Muscle of leg (tissue), 16 donors: ENCODE measurements at places on chromosomes 12 and 14. TPM values are rescaled to one million over a fixed set of nuclear protein-coding genes. Genes with fewer than 3 reads are reported as not detected.

ADCY6 gene
- total RNA-seq, result 25.6 TPM

SLC25A21 gene
- total RNA-seq, result 1.1 TPM

TMEM52B gene
- not detected for total RNA-seq

RTL1 gene
- total RNA-seq, result 12.8 TPM

NUP107 gene
- total RNA-seq, result 50.2 TPM

ATXN7L3B gene
- total RNA-seq, result 32.6 TPM

KRT83 gene
- not detected for total RNA-seq

DHH gene
- total RNA-seq, result 1.1 TPM

PA2G4 gene
- total RNA-seq, result 97.2 TPM

DNA sequence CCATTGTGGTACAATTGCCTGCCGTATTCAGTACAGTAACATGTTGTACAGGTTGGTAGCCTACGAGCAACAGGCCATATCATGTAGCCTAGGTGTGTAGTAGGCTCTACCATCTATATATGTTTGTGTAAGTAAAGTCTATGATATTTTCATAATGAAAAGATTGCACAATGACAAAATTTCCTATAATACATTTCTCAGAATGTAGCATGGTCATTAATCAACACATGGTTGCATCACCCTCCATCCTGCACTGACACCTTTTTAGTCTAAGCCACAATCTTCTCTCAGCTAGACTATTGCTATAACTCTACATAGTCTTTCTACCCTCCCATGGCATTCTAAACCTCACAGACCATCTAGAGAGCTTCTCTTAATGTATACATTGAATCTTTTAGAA is 158.5 kb upstream of the HMGA2 start:
- no peak for DNase-seq
- H3K27me3 ChIP-seq, result no peaks in the 10 kb centered on the region
- H3K27ac ChIP-seq, result no peak overlapping the region
- no peaks in the 10 kb centered on the region for H3K4me1 ChIP-seq

- H3K4me1 ChIP-seq, result peaks cover 6% of the 10 kb centered on the region
- DNase-seq, result no peak
Measured at GRCh38 chr12:53603804-53604203, 22.4 kb downstream of the ATF7 start.

GRCh38 chr12:117533687-117534086 is 172.3 kb upstream of the NOS1 start:
- no peak overlapping the region for H3K27ac ChIP-seq
- H3K4me1 ChIP-seq, result peaks cover 9% of the 10 kb centered on the region
- H3K36me3 ChIP-seq, result no peaks in the 10 kb centered on the region
- H3K4me3 ChIP-seq, result no peak overlapping the region
- peaks cover 6% of the 10 kb centered on the region for H3K27me3 ChIP-seq
- peak; percentile 12 for DNase-seq

DNA sequence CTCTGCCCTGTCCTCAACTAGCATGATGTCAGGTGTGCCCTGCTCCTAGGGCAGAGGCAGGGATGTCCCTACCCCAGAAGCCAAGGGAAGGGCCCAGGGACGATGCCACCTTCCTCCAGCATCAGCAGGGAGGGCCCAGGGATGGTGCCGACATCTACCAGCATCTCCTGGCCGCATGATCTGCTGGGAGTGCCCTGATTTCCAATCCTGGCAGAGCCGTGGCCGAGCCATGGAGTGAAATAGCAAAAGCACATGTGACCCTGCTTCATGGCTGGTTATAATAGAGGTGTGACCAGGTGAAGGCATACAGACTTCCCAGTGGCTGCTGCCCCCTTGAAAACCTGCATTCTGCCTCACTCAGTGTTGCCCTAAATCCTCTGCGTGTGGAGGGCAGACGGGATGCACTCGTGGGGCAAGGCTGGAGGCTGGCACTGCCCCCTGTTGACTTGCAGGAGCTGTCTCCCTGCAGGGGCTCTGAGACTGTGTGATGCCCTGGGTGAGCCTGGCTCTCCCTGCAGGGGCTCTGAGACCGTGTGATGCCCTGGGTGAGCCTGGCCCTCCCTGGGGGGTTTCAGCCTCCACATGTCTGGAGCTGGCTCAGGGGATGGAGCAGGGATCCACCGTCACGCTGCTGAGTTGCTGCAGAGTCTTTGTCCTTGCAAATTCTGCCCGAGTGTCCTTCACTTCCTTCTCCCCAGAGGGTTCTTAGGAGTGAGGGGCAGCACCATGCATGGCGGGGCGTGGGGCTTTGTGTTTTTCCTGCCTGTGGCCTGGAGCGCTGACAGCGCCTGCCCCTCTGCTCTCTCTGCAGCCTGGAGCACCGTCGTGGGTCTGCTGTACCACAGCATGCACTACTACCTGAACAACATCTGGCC is 51.7 kb downstream of the ADGRD1 start:
- H3K4me1 ChIP-seq, result peaks cover 18% of the 10 kb centered on the region
- DNase-seq, result no peak
- no peaks in the 10 kb centered on the region for H3K36me3 ChIP-seq
- no peak overlapping the region for H3K4me3 ChIP-seq

- H3K4me1 ChIP-seq, result no peaks in the 10 kb centered on the region
- H3K36me3 ChIP-seq, result no peaks in the 10 kb centered on the region
- no peak overlapping the region for H3K4me3 ChIP-seq
- DNase-seq, result no peak
Measured at GRCh38 chr12:6813363-6813762, 8.3 kb upstream of the GPR162 start.

DNA sequence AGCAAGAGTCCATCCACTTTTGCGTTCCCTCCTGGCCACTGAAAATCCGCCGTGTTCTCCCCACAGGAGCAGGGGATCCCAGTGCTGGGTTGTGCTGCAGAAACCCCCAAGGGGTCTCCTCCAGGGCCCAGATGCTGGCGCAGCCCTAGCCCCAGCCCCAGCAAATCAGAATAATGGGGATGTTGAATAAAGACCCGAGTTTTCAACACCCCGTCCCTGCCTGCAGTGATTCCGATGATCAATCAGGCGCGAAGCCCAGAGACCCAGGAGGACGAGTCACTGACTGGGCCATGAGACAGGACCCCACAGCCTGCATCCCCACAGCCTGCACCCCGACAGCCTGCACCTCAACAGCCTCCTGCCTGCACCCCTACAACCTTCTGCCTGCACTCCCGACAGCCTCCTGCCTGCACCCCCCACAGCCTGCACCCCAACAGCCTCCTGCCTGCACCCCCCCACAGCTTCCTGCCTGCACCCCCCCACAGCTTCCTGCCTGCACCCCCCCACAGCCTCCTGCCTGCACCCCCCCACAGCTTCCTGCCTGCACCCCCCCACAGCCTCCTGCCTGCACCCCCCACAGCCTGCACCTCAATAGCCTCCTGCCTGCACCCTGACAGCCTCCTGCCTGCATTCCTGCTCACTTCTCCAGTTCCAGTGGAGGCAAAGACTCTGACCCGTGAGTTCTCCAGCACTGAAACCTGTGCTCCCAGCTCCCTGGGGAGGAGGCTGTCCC is 37.2 kb downstream of the TNFAIP2 start:
- no peak for DNase-seq
- peaks cover 19% of the 10 kb centered on the region for H3K4me1 ChIP-seq
- peaks cover 9% of the 10 kb centered on the region for H3K27me3 ChIP-seq
- no peak overlapping the region for H3K4me3 ChIP-seq

GRCh38 chr14:101181446-101182313 is 278.2 kb upstream of the RTL1 start:
- peaks cover 6% of the 10 kb centered on the region for H3K27me3 ChIP-seq
- no peaks in the 10 kb centered on the region for H3K36me3 ChIP-seq
- no peak overlapping the region for H3K27ac ChIP-seq
- peaks cover 40% of the 10 kb centered on the region for H3K4me1 ChIP-seq
- no peak for DNase-seq

- no peak for DNase-seq
- no peak overlapping the region for H3K27ac ChIP-seq
- no peaks in the 10 kb centered on the region for H3K36me3 ChIP-seq
- H3K4me3 ChIP-seq, result no peak overlapping the region
- no peaks in the 10 kb centered on the region for H3K27me3 ChIP-seq
- H3K4me1 ChIP-seq, result no peaks in the 10 kb centered on the region
Measured at GRCh38 chr12:14148489-14149270, 167.3 kb upstream of the GRIN2B start.

DNA sequence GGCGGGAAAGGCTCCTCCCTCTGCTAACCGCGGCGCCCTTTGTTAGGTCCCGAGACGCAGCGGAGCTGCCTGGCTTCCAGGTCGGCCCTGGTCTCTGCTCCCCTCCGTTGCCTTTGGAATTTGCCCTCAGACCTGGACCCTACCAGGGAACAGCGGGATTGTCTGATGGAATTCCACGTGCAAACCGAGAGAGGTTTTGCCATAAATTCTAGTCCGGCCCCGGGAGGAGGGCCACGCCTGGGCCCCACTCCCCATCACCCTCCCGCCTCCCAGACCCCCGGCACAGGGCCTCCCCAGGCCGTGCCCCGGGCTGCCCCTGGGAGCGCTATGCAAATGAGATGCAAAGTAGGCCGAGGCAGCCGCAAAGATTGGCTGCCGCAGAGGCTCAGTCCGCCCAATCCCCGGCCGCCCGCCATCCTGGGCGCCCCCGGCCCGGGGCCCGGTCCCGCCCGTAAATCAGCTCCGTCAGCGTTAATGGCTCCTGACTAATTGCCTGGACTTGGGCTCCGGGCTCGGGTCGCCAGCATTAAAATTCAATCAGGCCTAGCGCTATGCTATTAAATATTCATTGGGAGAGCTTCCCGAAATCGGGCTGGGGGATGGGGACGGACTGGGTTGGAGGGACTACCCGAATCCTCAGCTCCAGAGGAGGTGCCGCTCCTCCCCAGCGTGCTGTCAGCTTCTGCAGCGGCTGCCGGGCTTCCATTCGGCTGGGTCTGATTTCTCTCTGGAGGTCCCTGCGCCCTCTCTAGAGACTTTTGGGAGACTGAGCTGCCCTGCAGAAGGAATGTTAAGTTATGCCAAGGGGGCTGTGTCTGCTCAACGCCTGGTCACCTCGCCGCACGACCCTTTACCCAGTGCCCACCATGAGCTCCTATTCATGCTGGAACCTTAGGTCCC is 15.7 kb upstream of the FIGNL2 start:
- peak overlapping the region; percentile 36 for H3K4me3 ChIP-seq
- H3K27ac ChIP-seq, result peak overlapping the region; percentile 3
- H3K36me3 ChIP-seq, result no peaks in the 10 kb centered on the region
- H3K27me3 ChIP-seq, result peaks cover 32% of the 10 kb centered on the region
- DNase-seq, result peak; percentile 71
- peaks cover 37% of the 10 kb centered on the region for H3K4me1 ChIP-seq

- no peaks in the 10 kb centered on the region for H3K36me3 ChIP-seq
- H3K4me1 ChIP-seq, result peaks cover 13% of the 10 kb centered on the region
- no peak overlapping the region for H3K27ac ChIP-seq
- no peak overlapping the region for H3K4me3 ChIP-seq
Measured at GRCh38 chr14:95529216-95529615, 5.6 kb upstream of the GLRX5 start.

- no peak for DNase-seq
- H3K27ac ChIP-seq, result no peak overlapping the region
- no peaks in the 10 kb centered on the region for H3K36me3 ChIP-seq
Measured at GRCh38 chr12:118472940-118473339, 96.6 kb downstream of the SUDS3 start.

GRCh38 chr14:37526994-37527393 is 68.1 kb downstream of the FOXA1 start:
- H3K4me1 ChIP-seq, result no peaks in the 10 kb centered on the region
- no peaks in the 10 kb centered on the region for H3K27me3 ChIP-seq
- no peak for DNase-seq
- H3K27ac ChIP-seq, result no peak overlapping the region

DNA sequence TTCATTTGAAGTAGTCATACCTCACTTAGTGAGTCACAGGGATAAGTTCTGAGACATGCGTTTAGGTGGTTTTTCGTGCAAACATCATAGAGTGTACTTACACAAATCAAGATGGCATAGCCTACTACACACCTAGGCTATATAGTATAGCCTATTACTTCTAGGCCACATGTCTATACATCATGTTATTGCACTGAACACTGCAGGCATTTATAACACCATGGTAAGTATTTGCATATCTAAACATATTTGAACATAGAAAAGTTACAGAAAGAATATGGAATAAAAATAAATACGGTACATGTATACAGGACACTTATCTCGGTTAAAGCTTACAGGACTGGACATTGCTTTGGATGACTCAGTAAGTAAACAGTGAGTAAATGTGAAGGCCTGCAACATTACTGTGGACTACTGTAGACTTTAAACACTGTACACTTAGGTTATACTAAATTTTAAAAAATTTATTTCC is 670.6 kb downstream of the SLC16A7 start:
- no peaks in the 10 kb centered on the region for H3K36me3 ChIP-seq
- no peak for DNase-seq
- H3K27me3 ChIP-seq, result no peaks in the 10 kb centered on the region
- H3K27ac ChIP-seq, result no peak overlapping the region
- no peak overlapping the region for H3K4me3 ChIP-seq

- no peaks in the 10 kb centered on the region for H3K4me1 ChIP-seq
- H3K36me3 ChIP-seq, result no peaks in the 10 kb centered on the region
- H3K4me3 ChIP-seq, result no peak overlapping the region
- no peak overlapping the region for H3K27ac ChIP-seq
- peak; percentile 34 for DNase-seq
- H3K27me3 ChIP-seq, result no peaks in the 10 kb centered on the region
Measured at GRCh38 chr14:42470427-42470719, 863.7 kb downstream of the LRFN5 start.
